Activated naive CD8-positive, alpha-beta T cell treated with anti-CD3 and anti-CD28 coated beads, Interleukin-2, amount 10 ng/mL, durations not matched to agents 7 days and 5 days (primary cell): ENCODE measurements at places on chromosomes 4 and X.

DNA sequence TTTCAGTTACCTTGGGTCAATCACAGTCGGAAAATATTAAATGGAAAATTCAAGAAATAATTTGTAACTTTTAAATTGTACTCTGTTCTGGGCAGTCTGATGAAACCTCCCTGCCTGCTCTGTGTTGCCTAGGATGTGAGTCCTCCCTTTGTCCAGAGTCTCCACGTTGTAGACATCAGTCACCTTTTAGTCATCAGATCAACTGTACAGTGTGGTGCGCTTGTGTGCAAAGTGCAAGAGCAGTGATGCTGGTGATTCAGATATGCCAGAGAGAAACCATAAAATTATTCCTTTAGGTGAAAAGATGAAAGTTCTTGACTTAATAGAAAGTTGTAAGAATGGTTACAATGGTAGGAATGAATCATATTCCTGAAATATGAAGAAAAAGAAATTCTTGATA, 1.4 kb downstream of the SPATA4 start:
- no peak for DNase-seq

DNA sequence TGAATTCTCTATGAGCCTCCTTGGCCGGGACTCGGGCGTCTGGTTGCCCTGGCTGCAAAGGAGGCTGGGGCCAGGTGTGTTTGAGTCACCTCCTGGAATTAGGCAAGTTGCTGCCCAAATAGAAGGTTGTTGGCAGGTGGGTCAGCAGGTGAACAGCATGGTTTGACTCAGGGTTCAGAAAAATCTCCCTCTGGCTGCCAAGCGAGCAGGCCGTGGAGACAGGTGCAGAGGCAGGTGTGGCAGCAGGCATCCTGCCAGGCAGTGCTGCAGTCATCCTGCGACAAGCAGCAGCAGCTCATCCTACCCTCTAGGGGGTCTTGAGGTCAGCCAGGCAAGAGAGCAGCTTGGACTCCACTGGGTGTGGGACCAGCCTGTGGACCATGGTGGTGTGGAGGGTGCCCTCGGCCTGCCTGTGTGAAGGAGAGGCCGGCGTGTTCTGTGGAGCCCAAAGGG, 8.2 kb downstream of the MSANTD1 start:
- no peak for DNase-seq

GRCh38 chr4:21795091-21795490, 153.5 kb downstream of the KCNIP4 start:
- no peak for DNase-seq

GRCh38 chr4:2402048-2402842, 16.2 kb downstream of the ZFYVE28 start:
- no peak for DNase-seq

GRCh38 chr4:143084566-143084965, 100.2 kb upstream of the USP38 start:
- DNase-seq = no peak

GRCh38 chr4:83025563-83025962, 9.4 kb upstream of the COPS4 start:
- DNase-seq = no peak

DNA sequence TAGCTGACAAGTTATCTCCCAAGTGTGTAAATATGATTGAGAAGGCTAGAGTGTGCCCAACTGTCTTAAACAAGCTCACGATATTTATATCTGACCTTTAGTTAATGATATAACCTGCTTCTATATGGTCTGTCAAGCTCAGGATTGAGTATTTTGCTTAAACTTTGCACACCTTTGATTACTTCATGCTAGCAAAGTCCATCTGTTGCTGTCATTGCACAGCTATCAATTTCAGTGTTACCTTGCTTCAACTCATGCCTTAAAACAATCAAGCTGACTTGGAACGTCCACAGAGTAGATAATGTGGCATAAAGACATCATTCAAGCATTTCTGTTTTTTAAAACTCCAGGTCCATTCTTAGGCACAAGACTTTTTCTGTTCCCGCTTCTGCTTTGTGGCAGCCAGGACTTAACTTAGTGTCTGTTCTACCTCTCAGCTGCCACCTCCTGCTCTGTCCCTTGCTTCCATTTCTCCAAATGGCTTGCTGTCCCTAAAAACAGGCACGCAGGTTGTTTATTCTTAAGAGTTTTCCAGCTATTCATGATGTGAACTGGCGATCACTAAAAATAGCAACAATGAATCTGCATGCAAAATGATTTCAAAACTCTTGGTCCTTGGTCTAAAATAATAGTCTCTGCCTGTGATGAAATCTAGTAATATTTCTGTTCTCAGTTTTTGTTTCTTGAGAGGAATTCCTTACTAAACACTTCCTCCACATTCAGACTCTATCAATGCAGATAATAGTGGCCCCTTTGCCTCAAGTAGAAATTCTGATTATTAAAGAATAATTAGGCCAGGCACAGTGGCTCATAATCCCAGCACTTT, 16.3 kb upstream of the NEIL3 start:
- DNase-seq = no peak

GRCh38 chrX:101595739-101596419, 21.9 kb downstream of the ARMCX6 start:
- no peak for DNase-seq

DNA sequence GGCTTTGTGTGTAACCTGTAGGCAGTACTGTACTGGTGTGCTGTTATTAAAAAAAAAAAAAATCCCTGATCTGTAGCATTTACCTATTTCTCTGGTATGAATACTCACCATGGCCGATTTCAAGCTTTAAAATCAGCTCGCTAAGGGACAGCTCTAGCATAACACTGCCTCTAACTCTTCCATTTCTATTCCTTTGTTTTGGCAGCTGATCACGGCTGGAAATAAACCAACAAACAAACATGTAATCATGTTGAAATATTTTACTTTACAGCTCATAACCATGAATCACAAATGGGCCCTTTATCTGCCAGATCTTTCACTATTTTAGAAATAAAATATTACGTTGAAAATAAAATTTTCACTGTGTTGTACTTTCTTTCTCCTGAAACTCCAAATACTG, 60.5 kb upstream of the IL15 start:
- no peak for DNase-seq

DNA sequence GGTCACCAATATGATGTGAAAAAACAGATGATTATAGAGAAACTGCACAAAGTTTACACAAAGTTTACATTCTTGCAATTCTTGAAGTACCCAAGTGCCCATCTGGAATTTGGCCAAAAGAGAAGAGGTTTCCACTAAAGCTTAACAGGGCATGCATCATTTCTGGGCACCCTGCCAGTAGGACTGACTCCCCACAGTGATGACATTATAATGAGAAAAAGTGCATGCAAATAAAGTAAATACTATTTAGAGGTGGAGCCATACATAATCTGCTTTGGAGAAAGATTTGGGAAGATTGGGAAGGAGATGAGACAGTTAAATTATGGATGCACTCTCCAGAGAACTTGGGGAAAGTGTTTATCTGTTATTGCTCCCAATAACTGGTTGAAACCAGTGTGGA, 93.7 kb upstream of the TRPC3 start:
- DNase-seq = no peak

DNA sequence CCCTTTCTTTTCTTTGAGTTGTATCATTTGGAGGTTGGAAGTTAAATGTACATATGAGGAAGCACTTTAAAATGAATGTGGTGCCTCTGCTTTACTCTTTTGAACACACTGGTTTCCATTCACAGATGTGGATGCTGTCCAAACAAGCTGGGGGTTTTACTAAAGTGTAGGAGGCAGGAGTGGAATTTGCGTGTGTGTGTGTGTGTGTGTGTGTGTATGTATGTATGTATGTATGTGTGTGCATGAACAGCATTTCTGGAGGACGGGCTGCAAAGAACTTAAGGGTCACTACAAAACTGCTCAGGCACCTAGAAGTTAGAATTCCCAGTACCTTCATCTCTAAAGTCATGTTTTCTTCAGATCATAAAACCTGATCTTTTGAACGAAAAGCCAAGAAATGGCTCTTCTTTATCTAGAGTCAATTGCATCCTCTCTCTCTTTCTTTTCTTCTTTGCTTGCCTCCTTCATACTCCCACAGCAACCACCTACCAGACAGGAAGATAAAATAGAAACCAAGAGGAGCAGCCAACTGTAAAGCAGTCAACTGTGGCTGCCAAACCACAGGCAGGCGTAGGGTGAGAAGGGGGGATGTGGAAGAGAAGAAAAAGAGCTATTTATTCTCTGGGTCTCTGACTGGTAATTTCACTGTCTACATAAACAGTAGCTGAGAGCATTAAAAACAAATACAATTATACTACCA, 177.0 kb upstream of the RASGEF1B start:
- DNase-seq = peak; percentile 52

GRCh38 chr4:123345137-123345934, 51.3 kb upstream of the SPRY1 start:
- DNase-seq = no peak

DNA sequence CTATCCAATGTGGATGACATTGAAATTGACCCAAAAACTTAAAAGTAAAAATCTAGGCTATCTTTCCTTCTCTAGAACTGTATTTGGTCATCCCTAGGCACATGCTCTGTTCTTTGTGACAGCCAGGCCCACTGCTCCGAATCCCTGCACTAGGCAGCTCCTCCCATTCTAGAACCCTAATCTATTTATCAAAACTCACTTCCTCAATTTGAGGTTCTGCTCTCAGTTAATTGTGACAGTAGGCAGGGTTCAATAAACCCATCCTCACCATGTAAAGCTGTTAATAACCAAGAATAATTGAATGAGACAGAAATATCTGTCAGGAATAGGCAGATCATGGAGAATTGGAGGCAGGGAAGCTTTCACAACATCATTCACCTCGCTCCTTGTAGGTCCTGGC, 51.9 kb upstream of the IRF2 start:
- no peak for DNase-seq

GRCh38 chr4:70927502-70928137, 25.5 kb downstream of the MOB1B start:
- DNase-seq = peak; percentile 36
